ENCODE measurements at places on chromosomes 3 and 15.
A peak's percentile ranks its signal among the peaks of the same experiment; 100 is the strongest.

DNA sequence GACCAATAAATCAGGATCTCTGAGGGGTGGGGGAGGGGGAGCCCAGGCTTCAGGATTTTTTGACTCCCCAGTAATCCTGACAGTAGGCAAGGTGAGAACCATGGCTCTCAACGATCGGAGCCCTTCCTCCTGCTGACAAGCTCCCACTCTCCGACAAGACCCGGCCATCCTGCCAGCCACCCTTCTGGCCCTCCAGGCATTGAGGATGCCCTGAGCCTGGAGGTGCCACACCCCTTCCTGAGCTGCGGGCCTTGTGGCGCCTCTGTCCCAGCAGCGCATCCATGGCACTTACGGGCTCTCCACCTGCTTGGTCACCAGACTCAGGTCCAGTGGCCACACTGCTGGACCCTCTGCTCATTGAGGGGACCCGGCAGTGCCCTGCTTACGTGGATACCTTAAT is 46.0 kb downstream of the MGLL start:
- DNase-seq = no peak

GRCh38 chr3:15268033-15268631 is 62.1 kb downstream of the CAPN7 start:
- DNase-seq = peak; percentile 91

GRCh38 chr3:113498221-113499005 is 16.5 kb downstream of the SPICE1 start:
- no peak for DNase-seq

DNA sequence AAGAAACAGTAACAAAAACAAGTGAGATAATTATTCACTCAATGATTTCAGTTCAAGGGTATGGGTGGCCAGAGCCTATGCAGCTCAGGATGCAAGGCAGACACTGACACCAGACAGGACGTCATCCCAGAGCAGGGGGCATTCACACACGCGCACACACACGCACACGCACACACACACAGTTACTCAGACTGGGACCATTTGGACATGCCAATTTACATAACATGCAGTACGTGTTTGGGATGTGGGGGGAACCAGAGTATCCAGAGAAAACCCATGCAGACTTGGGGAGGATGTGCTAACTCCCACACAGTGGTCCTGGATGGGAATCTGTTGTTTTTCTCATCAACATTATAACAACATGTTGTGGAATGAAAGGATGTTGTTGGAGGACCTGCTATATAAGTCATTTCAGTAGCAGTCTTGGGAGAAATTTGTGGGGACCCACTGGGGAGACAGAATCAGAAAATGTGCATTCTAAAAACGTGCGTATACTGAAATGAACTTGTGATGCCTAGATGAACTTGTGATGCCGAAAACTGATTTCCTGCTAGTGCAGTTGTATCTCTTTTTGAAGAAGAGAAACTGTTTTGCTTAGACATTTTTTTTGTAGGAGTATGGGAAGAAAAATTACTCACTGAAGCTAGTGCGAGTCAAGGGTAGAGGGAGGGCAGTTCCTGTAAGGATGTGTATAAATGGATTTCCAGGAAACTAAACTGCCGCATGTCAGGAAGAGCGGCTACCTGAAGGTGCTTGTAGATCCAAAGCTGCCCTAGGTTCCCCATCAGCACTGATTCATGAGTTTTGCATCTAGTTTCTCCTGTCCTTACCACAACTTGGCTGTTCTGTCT is 25.2 kb downstream of the CD200 start:
- no peak for DNase-seq

GRCh38 chr3:154517404-154517803 is 87.4 kb upstream of the GPR149 start:
- no peak for DNase-seq

DNA sequence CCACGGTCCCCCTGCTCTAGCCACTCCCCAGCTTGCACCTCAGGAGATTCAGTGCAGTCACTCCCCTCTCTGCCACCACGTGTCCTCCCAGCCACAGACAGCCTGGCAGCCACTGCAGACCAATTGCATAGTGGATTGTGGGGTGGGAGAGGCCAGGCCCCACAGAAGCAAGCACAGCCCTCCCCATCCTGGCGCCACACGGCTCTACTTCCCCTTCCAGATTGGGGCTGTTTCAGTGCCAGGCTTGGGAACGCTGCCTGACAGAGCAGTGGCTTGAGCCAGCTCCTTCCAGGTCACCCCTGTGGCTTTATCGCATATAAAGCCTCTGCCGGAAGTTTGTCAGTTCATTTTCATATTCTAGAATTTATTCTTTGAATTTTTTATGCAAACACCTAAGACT is 90.7 kb downstream of the TMEM266 start:
- no peak for DNase-seq

- no peak for DNase-seq
Observed at GRCh38 chr3:141338881-141339280, 29.4 kb upstream of the ZBTB38 start.

GRCh38 chr3:58434168-58434504 is 504 bp upstream of the PDHB start:
- no peak for DNase-seq

DNA sequence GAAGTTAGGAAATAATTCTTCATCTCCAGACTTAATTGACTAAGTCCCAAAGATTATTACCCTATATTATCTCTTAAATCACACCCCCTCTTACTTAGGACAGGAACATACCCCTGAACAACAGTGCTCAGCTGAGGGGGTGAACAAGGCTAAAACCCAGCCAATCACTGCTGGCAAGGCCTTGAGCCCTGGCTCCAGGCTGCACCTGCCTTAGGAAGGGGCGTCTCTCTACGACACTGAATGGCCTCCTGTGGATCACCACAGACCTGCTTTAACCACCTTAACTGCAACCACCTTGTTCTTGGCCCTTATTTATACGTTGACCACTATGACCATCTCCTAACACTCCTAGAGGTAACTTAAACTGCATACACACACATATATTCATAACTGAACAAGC is 267.4 kb upstream of the THBS1 start:
- DNase-seq = no peak

DNA sequence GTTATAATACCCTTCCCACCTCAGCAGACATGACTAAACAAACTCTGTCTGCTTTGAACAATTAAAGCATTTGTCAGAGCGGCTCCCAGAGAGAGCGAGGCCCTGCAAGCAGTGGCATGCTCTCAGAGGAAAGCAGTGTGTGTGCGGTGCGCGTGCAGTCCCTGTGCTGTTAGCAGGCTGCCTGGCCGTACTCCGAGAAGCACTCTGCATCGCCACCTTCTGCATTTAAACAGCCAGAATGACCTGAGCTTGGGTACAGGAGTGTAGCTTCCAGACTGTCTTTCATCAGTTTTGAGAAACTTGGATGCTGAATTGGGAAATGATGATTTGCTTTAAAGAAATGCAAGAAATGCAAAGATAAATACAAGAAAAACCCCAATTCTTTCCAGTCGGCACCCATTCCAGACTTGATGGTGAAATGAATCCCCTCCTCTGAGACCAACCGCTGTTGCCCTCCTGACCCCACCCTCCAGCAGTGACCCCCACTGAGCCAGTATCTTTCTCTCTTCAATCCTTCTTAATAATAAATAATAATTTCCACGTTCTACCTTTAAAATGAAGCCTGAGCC is 113.5 kb downstream of the VGLL4 start:
- peak; percentile 92 for DNase-seq

GRCh38 chr3:28286595-28286994 is 45.2 kb downstream of the CMC1 start:
- DNase-seq = no peak

DNA sequence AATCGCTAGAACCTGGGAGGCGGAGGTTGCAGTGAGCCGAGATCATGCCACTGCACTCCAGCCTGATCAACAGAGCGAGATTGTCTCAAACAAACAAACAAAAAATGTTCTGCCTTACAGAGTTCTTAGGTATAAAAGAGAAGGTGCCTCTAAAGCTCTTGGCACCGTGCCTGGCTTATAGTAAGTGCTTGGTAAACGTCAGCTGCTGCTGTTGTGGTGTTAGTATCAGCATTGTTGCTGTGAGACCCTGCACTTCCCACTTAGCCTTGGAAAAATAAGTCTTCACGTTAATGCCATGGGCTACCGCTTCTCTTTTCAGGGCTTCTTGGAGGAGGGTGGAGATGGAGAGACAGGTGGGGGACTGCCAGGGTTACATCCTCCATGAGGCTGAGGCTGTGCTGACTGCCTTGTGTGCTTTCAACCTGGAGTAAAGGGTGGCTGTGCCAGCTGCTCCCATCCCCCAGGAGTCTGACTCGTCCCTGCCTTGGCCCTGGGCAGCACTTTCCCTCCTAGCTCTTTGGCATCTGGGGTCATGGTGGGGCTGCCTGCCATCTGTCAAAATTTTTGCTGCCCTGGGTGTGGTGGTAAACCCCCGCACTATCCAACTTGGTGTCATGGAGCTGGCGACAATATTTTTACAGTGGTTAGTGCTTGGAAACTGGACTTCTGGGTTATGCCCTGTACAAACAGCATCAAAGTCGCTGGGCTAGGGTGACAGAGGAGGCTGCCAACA is 17.8 kb downstream of the FLNB start:
- DNase-seq = no peak

- no peak for DNase-seq
Observed at GRCh38 chr3:153658136-153658535, 463.1 kb upstream of the ARHGEF26 start.

GRCh38 chr3:194596906-194597305 is 36.3 kb downstream of the TMEM44 start:
- DNase-seq = no peak

- peak; percentile 37 for DNase-seq
Observed at GRCh38 chr15:42726114-42726513, 10.8 kb downstream of the CDAN1 start.

DNA sequence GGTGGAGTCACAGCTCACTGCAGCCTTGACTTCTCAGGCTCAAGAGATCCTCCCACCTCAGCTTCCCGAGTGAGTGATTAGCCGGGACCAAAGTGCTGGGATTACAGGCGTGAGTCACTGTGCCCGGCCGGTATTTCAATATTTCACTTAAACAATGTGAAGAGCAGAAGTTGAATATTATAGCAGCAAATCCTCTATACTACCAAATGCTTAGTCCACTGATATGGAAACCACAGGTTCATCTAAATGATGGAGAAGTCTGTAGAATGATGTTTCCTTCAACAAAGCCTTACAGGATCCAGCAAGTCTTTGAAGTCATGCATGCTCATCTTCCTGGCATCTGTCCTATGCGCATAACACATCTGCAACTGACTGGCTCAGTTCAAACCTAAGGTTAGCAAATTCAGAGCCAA is 20.3 kb upstream of the UACA start:
- no peak for DNase-seq

GRCh38 chr15:75455424-75455981 is 4.0 kb upstream of the SIN3A start:
- DNase-seq = peak; percentile 97

DNA sequence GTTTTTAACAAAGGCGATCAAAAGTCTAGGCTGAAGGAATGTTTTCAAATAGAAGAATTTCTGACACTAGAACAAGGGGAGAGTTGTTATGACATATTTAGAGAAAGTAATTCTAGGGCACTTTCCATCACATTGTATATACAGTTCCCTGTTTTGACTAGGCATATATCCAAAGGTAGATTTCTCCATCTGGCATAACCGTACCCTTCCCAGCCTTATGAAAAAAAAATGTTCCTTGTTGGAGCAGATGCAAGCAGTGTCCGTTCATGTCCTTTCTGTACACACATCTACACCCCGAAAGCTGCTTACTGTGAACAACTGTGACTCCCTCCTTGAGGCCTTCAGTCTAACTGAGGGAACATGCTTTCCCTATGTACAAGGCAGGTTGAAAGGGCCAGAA is 271.7 kb upstream of the GBE1 start:
- DNase-seq = no peak

DNA sequence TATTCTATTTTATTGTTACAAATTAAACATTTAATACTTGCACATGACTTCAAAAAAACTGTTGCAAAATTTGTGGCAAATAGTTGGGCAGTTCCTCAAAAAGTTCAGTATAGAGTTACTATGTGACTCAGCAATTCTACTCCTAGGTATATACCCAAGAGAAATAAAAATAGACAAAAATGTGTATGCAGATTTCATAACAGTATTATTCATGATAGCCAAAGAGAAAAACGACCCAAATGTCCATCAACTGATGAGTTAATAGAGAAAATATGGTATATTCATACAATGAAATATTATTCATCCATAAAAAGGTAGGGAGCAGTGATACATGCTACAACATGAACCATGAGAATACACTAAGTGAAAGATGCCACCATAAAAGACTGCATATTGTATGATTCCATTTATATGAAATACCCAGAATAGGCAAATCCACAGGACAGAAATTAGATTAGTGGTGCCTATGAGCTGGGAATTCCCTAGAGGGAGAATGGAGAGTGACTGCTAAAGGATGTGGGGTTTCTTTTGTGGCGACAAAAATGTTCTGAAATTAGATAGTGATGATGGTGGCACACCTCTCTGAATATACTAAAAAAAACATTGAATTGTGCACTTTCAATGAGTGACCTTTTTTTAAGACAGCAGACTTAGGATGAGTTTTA is 31.6 kb upstream of the CLASP2 start:
- DNase-seq = no peak

DNA sequence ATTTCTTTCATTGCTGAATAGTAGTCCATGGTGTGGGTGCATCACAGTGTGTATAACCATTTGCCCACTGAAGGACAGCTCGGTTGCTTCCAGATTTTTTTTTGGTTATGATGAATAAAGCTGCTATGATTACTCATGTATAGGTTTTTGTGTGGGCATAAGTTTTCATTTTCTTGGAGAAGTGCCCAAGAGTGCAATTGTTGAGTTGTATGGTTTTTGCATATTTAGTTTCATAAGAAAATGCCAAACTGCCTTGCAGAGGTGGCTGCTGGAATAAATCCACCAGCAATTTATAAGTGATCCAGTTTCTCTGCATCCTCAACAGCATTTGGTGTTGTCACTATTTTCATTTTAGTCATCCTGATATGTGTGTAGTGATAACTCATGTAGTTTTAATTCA is 8.4 kb upstream of the SPESP1 start:
- no peak for DNase-seq

DNA sequence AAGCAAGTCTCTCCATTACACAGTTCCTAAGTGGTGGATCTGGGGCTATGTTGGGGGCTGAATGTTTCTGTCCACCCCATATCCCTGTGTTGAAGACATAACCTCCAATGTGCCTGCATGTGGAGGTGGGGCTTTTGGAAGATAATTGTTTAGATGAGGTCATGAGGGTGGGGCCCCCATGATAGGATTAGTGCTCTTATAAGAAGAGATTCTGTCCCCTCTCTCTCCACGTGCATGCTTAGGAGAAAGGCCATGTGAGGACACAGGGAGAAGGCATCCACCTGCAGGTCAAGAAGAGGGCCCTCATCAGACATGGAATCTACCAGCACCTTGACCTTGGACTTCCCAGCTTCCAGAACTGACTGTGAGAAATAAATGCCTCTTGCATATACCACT is 231.0 kb upstream of the CHRNA7 start:
- no peak for DNase-seq

DNA sequence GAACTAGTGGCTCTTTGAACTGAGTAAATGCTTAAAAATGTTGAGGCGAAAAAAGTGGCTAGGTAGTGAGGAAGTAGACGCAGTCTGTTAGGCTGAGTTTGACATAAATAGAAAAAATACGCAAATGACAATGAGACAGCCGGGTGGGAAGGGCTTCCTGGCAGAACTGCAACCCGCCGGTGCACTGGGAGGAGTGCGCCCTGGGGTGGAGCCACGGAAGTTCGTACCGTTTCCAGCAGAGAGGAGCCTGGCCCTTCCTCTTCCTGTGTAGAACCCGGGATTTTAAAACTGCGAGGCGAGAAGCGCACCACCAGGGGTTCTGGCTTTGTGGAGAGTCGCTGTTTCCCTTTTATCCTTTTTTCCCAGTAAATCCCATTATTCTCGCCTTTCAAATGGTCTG is 602.6 kb downstream of the PYDC2 start:
- no peak for DNase-seq

GRCh38 chr3:118968640-118969039 is 66.0 kb downstream of the IGSF11 start:
- no peak for DNase-seq
